ENCODE measurements at places on chromosomes 6 and 20. TPM values are rescaled to one million over a fixed set of nuclear protein-coding genes. Genes with fewer than 3 reads are reported as not detected.

Gene MAP7
- total RNA-seq, result 2.3 TPM

GRCh38 chr6:12421596-12421995 lies 131.4 kb downstream of the EDN1 start:
- DNase-seq, result no peak
- H3K36me3 ChIP-seq, result no peaks in the 10 kb centered on the region
- H3K27me3 ChIP-seq, result no peaks in the 10 kb centered on the region
- H3K4me1 ChIP-seq, result no peaks in the 10 kb centered on the region

- peaks cover 6% of the 10 kb centered on the region for H3K4me1 ChIP-seq
- H3K36me3 ChIP-seq, result no peaks in the 10 kb centered on the region
- no peak overlapping the region for H3K27ac ChIP-seq
- H3K27me3 ChIP-seq, result peaks cover 2% of the 10 kb centered on the region
Measured at GRCh38 chr6:90865513-90865912, 278.6 kb upstream of the MAP3K7 start.

GRCh38 chr20:24780674-24781417 lies 168.2 kb upstream of the CST7 start:
- no peaks in the 10 kb centered on the region for H3K36me3 ChIP-seq
- H3K4me3 ChIP-seq, result no peak overlapping the region
- no peak overlapping the region for H3K27ac ChIP-seq
- no peak for DNase-seq
- peaks cover 23% of the 10 kb centered on the region for H3K27me3 ChIP-seq
- peaks cover 10% of the 10 kb centered on the region for H3K4me1 ChIP-seq

GRCh38 chr20:8557711-8558110 lies 425.6 kb downstream of the PLCB1 start:
- no peaks in the 10 kb centered on the region for H3K36me3 ChIP-seq
- H3K27me3 ChIP-seq, result no peaks in the 10 kb centered on the region
- DNase-seq, result no peak
- H3K4me1 ChIP-seq, result no peaks in the 10 kb centered on the region
- H3K4me3 ChIP-seq, result no peak overlapping the region
- H3K27ac ChIP-seq, result no peak overlapping the region

Data from activated T-helper 1 cell treated with anti-CD3 and anti-CD28 coated beads, Interleukin-12 subunit alpha, Interleukin-12 subunit beta, Interleukin-2, Interleukin-4 antibody, amounts not matched to agents 30 ng/mL and 10 ng/mL and 1 ng/mL, durations not matched to agents 14 hours and 24 hours and 36 hours (primary cell).